ELF-1 (cell line): ENCODE measurements at places on chromosomes 7 and 10.

- DNase-seq = no peak
These were observed 11.4 kb downstream of the DLD start for GRCh38 chr7:107902381-107902780.

- no peak for DNase-seq
These were observed 19.7 kb downstream of the CALML5 start for GRCh38 chr10:5479481-5480161.

GRCh38 chr10:84184517-84184916 lies 9.8 kb upstream of the CDHR1 start:
- no peak for DNase-seq

DNA sequence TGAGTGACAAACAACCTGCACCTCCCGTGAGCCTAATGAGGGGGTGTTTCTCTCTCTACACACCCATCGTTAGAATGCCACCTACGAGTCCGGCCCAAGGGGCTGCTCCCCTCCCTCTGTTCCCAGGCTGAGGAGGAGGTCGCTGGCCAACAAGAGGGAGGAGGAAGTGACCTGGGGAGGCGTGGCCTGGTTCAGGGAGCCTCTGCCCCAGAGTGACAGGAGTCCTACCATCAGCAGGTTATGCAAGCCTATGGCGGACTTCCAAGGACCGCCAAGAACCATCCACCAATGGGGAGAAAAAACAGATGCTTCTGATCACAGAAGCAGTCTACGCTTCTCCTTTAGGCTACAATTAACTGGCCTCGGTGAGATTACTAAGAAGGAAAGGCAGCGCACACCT lies 12.3 kb upstream of the EGFR start:
- DNase-seq = no peak

DNA sequence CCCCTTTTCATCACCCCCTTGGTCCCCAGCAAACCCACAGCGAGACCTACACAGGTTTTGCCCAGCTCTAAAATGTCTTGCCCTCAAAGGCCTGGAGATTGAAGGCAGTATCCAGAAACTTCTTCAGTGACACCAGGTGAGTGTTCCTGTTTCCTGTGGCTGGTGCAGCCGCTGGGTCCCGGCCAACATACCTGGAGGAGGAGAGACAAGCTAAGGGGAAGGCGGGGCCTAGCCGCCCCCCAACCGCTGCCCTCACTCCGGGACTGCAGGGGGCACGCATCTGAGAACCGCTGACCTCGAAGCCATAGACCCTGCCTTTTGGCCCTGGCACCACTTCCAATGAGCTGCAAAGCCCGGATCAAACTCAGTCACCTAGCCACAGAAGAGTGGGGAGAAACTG lies 27.0 kb downstream of the OGDHL start:
- DNase-seq = no peak
